A549 treated with ZK216348 at 1 μM for 4 hours (cell line): ENCODE measurements at places on chromosomes 11 and 22. TPM values are rescaled to one million over a fixed set of nuclear protein-coding genes. Genes with fewer than 3 reads are reported as not detected.

Gene LRRC32
- 0.08 to 0.30 TPM (median 0.18 TPM) in 5 replicates for total RNA-seq

Gene KLHL35
- total RNA-seq, result 0.68 to 1.9 TPM (median 1.4 TPM) in 5 replicates

Gene IGF2
- total RNA-seq, result 1.9 to 3.3 TPM (median 3.1 TPM) in 5 replicates

Gene MRGPRF
- total RNA-seq, result 0.06 to 0.09 TPM in 2 of 5 replicates, not detected in the others

Gene PGA4
- not detected in 5 replicates for total RNA-seq

Gene MMP11
- 0.18 to 0.66 TPM (median 0.32 TPM) in 5 replicates for total RNA-seq

Gene LYVE1
- 0.22 to 0.42 TPM (median 0.26 TPM) in 5 replicates for total RNA-seq

Gene PHLDA2
- 67.6 to 139 TPM (median 116 TPM) in 5 replicates for total RNA-seq

Gene KDELR3
- total RNA-seq, result 15.5 to 23.2 TPM (median 18.7 TPM) in 5 replicates
